ENCODE measurements at places on chromosomes 6 and 20.

- DNase-seq = no peak
These were observed 548.2 kb downstream of the PRKN start for GRCh38 chr6:162179196-162179951.

- DNase-seq = no peak
These were observed 17.5 kb downstream of the KIAA1755 start for GRCh38 chr20:38242848-38243708.

GRCh38 chr6:163422550-163422949 lies 8.0 kb downstream of the QKI start:
- no peak for DNase-seq

- DNase-seq = no peak
These were observed 61.1 kb upstream of the GTSF1L start for GRCh38 chr20:43787937-43788336.

GRCh38 chr20:10447028-10447427 lies 11.9 kb downstream of the SLX4IP start:
- no peak for DNase-seq

DNA sequence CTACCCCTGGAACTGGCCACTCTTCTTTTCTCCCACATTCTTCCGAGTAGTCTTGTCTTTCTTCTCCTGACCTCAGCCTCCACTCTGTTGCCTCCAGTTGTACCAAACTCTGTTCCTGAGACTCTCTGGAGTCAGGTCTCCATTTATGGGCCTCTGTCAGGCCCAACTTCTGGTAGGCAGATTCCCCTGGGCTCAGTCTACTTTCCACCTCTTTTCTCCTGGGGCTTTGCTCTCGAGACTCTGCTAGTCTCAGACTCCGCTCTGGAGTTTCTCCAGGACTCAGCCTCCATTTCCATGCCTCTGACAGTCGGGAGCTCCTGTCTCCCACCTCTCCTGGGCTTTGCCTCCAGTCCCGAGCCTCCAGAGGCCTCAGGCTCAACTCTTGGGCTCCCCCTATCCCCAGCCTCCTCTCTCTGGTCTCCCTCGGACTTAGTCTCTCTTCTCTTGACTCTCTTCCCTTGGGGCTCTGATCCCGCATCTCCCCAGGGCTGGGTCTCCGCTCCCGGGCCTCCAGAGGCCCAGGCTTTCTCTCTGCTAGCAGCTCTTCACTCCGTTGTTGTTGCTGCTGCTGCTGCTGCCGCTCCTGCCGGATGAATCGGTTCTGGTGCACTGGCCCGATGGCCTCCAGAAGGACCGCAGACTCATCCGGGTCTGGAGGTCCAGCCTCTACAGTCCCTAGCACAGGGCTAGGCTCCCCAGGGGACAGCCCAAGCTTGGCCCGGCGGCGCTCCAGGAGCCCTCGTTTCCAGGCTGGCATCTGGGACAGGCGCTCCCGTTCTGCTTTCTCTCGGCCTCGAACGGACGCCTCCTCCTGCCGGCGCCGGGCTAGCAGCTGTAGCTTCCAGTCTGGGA lies 1.1 kb downstream of the PPP1R18 start:
- DNase-seq = peak; percentile 68

DNA sequence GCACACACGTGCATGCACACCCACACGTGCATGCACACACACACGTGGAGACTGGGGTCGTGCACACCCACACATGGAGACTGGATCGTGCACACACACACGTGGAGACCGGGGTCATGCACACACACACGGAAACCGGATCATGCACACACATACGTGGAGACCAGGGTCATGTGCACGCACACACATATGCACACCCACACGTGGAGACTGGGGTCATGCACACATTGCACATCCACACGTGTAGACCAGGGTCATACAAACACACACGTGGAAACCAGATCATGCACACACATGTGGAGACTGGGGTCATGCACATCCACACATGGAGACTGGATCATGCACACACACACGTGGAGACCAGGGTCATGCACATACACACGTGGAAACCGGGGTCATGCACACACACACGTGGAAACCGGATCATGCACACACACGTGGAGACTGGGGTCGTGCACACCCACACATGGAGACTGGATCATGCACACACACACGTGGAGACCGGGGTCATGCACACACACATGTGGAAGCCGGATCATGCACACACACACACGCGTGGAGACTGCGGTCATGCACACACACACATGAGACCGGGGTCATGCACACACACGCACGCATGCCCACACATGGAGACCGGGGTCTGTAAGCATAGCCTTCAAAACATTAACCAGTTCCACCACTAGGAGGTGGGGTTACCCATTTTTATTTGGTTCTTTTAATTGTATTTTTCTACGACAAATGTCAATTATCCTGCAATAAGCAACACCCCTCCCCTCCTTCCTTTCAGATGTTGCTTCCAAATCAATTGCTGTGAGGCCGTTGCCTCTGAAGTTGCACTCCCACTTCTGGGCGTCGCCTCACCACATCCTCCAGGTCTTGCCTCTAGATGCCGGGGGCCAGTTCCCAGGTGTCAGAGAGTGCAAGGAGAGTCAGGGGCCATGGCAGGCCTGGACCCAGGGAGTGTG lies 95.8 kb downstream of the TMEM242 start:
- no peak for DNase-seq

DNA sequence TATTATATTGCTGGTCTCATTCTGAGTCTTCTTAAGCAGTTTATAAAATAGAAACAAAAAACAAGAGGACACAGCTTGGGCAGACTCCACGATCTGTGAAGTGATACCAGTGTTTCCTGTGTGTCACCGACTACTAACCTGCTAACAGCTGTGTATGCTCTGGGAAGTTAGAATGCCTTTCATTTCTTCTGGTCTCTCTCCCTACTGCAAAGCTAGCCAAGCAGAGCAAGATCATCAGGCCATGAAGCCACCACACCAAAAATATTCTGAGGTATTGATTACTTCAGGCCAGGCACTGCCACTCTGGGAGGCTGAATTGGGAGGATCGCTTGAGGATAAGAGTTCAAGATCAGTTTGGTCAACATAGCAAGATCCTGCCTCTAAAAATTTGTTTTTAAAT lies 46.9 kb upstream of the SMIM29 start:
- DNase-seq = no peak

DNA sequence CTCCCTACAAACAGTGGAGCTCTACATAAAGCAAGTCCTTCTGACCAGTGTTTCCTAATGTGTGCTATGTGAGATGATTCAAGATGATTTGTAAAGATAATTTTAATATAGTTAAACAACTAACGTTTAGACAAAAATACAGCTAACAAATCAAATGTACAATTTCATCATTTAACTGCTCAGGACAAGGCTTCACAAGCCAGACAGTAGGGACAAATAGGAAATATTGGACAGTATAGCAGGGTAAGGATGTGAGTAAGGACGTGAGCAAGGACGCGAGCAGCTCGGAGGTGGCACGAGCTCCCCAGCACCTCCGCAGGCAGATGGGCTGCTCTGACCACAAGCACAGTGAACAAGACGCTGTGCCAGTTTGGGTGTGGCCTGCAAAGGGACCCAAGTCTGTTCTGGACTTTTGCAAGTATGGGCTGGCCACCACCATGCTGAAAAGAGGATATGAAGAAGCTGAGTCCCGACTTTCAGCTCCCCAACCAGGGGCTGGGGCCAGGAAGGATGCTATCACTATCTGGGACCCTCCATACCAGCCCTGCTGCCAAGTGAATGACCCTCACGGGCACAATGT lies 14.5 kb downstream of the DIDO1 start:
- no peak for DNase-seq

- no peak for DNase-seq
These were observed 20.8 kb downstream of the SLC12A5 start for GRCh38 chr20:46049815-46050214.

DNA sequence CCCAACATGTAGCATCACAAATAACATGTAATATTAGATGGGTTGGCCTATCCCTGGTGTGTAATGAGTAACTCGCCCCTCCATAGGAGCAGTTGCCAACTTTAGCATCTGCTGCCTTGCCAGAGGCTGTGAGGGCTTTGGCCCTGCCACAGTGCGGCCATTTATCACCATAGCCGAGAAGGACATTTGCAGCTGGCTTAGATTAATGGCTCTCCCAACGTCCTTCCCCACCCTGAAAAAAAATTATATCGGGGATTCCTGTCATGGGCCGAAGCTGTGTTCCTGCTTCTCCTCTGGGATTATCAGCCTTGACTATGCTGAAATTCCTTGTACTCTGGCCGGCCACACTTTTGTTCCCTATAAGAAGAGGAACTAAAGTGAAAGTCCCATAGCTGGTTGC lies 7.6 kb upstream of the ADIG start:
- DNase-seq = no peak

- DNase-seq = peak; percentile 70
These were observed 50.7 kb upstream of the SIRPA start for GRCh38 chr20:1844325-1845162.

- no peak for DNase-seq
These were observed 768.5 kb upstream of the GJE1 start for GRCh38 chr6:141364232-141364631.

DNA sequence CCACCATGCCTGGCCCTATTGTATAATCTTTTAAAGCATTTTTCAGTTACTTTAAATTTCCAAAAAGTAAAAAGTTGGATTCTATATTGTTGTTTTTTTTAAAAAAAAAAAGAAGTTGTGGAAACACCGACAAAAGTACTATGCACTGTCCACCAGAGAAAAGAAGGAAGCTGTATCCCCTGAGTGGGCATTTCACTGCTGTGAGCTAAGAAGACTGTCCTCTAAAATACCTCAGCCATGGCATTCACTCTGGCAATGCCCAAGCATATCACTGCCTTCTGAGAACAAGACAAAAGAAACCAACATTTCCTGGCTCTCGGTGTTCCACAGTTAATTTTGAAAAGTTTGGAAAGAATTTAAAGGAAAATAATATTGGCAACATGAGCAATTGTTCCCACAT lies 117.8 kb downstream of the IPCEF1 start:
- DNase-seq = no peak

DNA sequence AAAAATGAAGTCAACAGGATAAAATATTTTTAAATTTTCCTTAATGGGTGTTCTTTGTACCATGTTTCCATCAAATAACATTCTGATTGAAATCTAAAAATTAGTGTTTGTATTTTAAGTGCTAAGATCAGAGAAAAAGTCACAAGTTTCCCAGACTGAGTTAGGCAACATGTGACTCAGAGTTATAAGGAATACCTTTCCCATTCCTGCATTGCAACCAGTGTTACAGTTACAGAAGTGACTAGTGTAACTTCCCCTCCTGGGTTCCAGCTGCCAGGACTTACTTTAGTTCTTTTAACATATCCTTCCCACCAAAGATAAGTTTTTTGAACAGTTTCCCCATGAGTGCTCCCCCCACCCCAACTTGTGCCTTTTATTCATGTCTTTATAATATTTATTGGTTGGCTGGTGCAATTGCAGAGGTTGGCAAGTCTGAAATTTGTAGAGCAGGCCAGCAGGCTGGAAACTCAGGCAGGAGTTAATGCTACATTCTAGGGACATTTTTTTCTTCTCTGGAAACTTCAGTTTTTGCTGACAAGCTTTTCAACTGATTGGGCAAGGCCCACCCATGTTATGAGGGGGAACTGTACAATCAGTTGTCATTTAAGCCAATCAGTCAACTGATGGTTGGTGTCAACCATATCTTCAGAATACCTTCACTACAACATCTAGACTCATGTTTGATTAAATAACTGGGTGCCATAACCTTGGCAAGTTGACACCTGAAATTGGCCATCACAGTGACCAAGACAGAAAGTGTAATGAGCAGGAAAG lies 22.9 kb upstream of the ESR1 start:
- DNase-seq = no peak

DNA sequence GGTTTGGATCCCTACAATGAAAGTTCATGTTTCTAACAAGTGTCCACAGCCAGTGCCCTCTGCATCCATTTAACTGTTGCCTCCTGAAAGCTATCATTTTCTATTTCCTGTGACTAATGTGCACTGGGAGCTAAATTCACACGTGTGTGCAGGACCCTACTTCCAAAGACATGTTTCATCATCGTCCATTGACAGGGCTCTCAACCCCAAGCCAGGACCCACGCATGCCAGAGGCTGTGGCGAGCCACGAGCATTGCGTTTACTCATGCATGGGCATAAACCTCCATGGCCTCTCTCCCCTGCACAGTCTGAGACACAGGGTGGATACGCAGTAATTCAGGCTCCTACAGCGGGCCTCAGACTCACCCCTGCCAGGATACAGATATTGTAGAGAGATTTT lies 153.2 kb downstream of the MAFB start:
- DNase-seq = no peak

DNA sequence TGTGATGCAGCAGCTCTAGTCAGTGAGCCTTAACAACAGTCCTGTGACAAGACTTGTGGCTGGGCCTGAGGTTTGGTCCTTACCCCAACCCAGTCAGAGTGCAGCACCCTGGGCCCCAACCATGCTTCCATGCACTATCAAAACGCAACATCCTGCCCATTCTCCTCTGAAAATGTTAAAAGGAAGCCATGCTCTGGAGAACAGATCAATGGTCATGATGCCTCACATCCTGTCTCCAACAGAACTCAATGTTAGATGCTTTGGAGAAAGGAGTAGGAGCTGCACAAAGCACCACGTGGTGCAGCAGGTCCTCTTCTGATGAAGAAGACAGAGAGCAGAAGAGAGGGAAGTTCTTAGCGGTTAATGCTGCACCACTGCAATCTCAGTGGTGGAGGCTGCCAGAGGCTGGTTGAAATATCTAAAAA lies 41.9 kb downstream of the TRAM2 start:
- DNase-seq = no peak

- DNase-seq = no peak
These were observed 115.1 kb downstream of the JAG1 start for GRCh38 chr20:10558635-10559187.

DNA sequence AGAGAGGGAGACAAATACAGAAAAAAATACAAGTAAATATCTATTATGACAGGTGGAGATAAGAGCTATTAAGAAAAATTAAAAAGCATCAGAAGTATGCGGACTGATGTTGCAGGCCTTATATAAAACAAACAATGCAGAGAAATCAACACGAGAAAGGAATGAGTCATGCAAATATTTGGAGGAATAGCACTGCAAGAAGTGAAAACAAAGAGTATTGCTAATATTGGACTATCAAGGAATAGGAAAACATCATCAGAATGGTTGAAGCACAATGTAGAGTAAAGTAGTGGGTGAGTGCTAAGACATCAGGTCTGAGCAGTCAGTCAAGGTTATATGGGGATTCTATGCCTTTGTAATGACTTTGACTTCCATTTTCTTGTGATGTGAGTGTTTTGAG lies 657.5 kb upstream of the GJE1 start:
- DNase-seq = no peak

DNA sequence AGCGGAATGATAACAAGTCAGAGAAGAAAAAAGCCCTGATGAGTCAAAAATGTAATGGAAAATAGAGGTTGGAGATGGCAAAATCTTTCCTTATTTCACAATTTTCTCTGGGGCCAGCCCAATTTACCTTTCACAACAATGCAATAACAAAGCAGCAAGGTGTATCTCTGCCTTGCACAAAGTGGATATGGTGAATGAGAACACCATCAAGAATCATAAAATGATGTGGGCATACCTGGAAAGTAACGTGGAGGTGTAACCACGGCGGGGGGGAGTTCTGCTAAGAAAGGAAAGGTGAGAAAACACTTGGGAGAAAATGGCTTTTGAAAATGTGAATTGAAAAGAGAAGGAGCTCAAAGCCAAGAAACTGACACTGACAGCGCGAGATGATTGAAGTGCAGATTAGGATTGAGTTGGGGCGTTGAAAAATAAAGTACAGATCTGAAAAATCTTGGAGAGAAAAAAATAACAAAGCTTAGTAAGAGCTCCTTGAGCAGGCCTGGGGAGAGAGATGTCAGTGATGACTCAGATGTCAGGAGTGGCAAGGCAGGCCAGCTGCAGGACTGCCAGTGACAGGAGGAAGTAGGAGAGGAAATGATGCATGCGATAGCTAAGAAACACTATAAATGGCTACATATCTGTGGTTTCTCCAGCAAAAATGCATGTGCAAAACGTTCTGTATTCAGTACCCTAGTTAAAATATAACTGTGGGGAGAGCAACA lies 26.2 kb downstream of the ARHGAP18 start:
- DNase-seq = no peak

Measured in sciatic nerve (tissue), 2 donors.